ENCODE measurements at places on chromosomes 11 and 22.

- no peak for DNase-seq
Observed at GRCh38 chr22:18966748-18967147, 30.7 kb upstream of the PRODH start.

- DNase-seq: no peak
Observed at GRCh38 chr22:29218758-29219408, 13.2 kb downstream of the EMID1 start.

- DNase-seq: no peak
Observed at GRCh38 chr11:91792779-91793262, 431.8 kb upstream of the FAT3 start.

DNA sequence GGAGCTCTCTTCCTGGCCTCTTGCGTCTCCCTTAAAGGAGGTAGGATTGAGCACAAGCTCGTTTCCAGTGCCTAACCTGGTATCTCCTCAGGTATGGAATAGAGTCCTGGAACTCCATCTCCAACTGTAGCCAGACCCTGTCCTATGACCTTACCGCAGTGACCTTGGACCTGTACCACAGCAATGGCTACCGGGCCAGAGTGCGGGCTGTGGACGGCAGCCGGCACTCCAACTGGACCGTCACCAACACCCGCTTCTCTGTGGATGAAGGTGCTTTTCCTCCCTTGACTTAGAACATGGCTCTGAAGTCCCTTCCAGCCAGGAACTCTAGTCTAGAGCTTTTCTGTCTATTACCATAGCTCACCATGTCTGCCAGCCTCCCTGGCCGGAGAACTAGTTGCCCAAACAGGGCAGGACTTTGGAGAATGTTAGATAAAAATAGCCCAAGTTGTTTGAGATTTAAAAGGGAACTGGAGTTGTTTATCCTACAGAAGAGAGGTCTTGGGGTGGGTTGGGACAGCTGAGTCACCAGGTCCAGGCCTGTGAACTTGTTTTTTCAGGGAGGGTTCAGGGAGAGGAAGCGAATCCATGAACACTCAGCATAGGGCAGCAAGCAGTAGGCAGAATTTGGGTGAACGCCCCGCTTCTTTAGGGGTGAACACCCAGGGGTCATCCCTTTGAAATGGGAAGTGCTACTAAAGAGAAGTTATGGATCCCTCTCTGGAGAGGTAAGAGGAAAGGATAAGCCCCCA, 3.3 kb downstream of the IL10RA start:
- DNase-seq: no peak

- no peak for DNase-seq
Observed at GRCh38 chr22:32636884-32637283, 162.3 kb downstream of the FBXO7 start.

DNA sequence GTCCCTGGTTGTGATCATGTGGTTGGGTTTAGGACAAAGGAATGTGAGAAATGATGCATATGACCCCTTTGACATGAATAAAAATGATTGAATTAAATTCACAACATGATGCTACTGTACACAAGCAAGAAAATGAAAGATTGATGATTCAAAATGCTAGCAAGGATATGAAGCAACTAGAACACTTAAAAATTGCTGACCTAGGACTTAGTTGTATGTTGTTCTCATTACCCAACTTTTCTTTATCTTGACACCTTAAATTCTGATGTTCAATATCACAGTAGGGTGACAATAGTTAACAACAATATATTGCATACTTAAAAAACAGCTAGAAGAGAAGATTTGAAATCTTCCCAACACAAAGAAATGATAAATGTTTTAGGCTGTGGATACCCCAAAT, 20.6 kb downstream of the OR52A5 start:
- DNase-seq: no peak

DNA sequence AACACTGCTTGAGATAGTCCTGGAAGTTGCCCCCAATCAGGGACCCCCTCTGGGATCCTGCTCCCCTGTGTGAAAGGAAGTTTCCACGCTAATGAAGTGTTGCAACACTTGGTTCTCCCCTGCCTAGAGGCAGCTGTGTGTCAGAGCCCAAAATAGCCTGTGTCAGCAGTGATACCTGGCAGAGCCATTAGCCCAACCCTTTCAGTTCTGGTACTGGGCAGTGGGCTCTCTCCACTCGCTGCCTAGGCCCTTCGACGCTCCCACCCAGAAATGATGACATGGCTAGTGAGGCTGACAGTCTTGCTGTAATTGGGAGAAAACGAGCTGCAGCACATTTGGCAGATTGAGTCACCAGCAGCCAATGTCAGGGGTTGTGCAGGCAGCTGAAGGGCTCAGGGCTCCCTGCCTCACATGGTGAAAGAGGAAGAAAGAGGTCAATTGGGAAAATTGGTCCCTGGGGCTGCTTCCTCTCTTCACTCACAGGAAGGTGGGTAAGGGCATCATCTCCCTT, 1.4 kb upstream of the NXF1 start:
- peak; percentile 91 for DNase-seq

DNA sequence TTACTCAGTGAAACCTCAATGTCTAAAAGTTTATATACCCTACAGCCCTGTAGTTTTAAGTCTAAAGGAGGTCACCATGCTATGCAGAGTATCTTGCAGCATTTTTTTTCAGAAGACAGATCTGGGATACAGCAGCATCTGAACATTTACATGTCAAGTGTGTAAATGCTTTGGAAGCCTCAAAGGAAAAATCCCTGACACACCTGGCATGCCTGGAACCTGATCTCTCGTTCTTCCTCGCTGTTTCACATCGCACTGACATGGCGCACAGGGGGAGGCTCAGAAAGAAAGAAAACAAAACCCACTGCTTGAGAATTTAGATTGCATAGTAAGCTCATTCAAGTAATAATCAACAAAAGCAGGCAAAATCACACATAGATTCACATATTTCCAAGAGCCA, 31.0 kb downstream of the PAX6 start:
- no peak for DNase-seq

DNA sequence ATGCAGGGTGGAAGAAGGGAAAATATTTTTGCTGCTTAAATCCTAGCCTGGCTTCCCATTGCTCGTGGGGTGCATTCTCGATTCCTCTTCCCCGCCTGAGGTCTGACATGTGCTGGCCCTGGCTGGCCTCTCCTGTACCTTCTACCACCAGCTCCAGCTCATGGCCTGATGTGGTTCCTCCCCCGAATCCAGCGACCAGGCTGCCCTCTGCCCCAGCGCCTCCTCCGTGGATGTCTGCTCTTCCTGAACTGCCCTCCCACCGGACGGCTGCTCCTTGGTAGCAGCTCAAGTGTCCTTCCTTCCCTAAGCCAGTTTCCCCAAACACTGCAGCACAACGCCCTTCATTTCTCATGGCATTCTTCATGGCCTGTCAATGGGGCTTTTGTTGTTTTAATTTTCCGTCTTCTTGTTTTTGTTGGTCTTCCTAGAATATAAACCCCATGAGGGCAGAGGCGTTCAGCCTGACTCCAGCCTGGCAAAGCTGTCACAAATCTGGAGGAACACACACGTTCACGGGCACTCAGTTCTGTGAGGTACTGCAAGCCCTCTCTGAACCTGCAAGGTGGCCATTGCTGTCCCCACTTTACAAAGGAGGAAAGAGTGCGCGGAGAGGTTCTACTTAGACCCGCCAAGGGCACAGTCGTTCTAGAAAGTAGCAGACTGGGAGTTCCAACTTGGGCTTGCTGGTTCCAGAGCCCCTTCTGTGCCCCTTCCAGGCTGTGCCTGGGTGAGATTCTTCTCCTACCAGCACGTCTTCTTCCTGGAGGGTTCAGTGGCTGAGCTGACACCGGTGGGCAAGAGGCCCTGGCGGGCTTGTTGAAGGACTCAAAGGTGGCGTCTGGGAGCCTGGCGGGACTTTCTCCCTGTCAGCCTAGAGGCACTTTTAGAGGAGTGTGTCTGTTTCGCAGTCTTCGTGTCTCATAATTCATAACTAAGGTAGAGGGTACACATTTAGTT, 953 bp upstream of the LRP5 start:
- peak; percentile 28 for DNase-seq

GRCh38 chr11:15396778-15397177, 282.1 kb downstream of the INSC start:
- no peak for DNase-seq

DNA sequence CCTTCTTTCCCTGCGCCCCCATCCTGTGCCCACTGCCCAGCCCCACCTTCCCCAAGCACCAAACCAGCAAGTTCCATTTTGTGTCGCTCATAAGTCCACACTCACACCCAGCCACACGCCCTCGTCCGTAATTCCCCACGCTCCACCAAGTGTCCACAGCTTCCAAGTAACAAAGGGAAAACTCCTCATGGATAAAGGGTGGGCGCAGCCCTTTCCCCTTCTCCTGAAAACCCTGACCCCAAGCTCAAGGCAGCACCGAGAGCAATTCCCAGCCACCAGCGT, 458 bp downstream of the FXYD6 start:
- DNase-seq: no peak

DNA sequence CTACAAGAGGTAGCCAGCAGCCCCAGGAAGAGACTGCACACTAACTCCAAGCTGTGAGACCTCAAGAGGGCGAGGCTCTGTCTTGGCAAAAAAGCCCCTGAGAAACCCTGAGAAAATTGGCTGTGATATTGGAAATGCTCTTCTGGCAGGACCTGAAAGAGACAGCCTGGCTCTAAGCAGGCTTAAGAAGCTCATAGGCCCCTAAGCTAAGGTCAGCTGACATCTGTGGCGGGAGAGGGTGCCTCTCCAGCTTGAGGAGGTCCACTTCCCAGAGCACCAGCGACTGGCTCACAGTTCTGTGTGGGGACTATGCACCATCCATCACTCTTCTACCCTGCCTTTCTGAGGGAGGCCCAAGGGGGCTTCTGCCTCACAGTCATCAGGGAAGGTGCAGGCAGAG, 12.4 kb downstream of the PLEKHA7 start:
- no peak for DNase-seq

DNA sequence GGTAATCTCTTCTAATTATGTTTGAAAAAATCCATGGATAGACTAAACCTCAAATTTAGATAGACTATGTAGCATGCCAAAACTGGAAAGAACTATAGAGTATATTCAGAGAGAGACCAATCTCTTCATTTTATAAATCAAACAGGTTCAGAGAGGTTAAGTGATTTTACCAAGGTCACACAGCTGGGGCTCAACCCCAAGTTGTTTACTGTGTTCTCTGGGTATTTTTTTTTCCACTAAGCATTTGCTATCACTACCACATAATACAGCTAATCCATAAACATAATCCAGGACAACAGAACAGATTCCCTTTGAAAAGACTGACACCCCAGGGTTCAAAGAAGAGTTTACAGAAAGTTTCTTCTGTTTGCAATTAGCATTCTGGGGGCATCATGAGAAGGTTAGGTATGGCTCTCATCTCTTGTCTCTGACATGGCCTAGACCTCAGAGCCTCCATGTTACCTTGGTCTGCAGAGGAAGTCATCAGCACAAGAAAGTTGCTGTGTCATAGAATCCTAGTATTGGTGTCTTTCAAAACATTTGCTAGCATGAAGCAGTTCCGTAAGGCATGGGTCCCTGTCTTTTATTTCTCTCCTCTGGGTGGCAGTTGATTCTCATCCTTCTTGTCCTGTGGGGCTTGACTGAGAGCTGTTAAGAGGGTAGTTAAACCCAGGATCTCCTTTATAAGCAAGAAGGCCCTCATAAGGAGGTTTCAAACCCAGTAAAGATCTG, 94.5 kb upstream of the HSD17B12 start:
- peak; percentile 43 for DNase-seq

DNA sequence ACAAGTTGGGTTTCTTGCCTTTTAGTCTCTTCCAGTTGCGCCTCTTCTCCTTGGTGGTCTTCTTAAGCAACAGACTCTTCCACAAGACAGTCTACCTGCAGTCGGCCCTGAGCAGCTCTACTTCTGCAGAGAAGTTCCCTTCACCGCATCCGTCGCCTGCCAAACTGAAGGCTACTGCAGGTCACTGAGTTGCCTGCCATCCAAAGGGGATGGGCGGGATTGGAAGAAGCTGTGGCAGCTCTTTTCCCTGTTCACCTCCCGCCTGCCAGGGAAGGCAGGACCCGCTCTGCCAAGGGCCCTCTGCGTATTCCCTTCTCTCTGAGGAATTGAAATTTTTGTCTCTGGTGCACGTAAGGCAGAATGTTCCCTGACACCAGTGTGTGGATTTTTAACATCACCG, 9.2 kb upstream of the STT3A start:
- no peak for DNase-seq

DNA sequence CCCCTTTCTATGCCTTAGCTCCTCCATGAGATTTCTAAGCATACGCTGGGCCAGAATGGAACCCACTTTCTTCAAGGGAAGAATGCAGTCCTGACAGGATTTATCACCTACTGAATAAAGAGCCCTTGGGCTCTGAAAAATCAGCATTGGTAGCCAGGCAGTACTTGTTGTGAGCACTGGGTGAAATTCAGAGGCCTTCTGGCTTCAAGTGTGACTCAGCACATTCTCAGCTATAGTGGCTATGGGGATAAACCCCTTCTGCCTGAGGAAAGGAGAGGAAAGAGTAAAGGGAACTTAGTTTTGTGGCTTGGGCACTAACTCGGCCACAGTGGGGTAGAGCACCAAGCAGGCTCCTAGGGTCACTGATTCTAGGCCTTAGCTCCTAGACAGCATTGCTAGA, 574.8 kb downstream of the JRKL start:
- DNase-seq: peak; percentile 54

- no peak for DNase-seq
Observed at GRCh38 chr22:48842976-48843375, 984.7 kb downstream of the BRD1 start.

DNA sequence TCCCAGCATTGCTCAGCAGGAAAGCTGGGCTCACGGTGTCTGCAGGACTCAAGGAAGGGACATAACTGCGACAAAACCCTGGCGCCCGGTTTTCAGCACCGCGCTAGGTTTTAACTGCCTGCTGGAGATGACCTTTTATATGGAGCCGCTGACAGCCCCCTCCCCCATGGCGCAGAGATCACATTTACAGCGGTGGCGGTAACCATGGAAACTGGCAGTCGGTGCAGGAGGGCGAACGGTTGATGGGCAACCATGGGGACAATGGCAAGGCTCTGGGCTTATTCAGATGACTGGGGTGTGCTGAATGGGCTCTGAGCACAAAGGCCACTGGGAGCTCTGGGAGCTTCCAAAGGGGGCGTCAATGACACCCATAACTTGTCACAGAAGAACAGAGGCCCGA, 37.2 kb downstream of the CELSR1 start:
- no peak for DNase-seq

Measured in NB4 (cell line).